NCI-H1092 (cell line): ENCODE measurements at places on chromosomes 16 and 17.

- DNase-seq: no peak
These were observed 543 bp downstream of the TXNDC11 start for GRCh38 chr16:11742093-11742535.

DNA sequence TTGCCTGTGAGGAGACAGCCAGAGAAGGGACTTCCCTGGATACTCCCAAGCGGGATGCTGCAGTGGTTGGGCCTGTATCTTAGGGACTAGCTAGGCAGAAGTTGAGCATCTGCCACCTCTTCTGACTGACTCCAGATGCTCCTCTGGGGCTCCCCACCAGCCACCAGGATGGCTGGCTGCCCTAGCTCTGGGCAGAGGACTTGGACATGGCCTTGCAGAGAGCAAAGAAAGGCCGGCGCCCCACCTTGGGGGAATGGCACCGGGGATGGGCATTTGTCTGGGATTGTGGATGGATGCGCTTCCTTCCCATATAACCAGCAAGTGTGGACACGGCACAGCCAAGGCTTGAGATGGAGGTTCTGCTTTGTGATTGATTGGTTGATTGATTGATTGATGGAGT, 69.0 kb downstream of the OR1D5 start:
- no peak for DNase-seq

DNA sequence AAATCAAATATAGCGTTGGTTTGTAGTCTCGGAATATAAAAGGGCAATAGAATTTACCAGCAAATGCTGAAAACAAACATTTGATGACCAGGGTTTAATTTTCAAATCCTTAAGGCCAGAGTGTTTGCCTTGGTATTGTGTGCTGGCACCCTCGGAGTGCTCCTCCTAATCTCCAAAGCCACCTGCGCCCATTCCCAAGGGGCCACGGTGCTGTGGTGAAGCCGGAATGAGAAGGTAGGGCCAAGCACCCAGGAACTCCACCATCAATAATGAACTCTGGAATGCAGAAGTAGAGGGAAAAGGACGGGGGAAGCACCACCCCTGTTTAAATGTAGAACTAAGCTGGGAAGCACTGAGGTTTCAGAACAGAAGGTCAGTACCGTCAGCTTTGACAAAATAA, 51.9 kb downstream of the COG7 start:
- no peak for DNase-seq

- DNase-seq: no peak
These were observed 52.9 kb downstream of the SNTB2 start for GRCh38 chr16:69239851-69240250.

- no peak for DNase-seq
These were observed 68.8 kb downstream of the GSG1L start for GRCh38 chr16:27994686-27995085.

DNA sequence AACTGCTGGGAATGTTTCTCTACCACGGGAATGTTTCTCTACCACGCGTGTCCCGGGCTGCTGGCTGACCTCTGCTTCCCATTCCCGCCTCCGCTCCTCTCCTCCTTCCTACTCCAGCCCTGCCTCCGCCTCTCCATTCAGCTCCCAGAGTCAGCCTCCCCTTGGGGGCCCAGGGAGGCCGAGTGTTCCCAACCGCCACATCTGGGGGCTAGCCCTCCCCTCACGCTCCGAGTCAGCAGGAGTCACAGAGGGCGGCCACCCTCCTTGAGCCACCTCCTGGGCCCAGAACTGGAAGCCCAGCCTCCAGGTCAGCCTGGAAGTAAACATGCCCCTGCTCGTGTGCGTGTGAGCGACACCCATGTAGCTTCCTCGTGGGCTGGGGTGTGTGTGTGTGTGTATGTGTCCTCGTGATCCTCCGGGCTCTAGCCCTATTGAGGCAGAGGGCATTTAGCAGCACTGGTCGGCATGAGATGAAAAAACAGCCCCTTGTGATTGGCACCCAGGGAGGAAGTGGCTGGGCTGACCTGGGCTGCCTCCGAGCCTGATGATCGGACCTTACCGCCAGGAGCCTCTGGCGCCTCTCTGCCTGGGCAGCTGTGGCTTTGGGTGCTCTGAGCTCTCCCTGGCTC, 7.3 kb downstream of the CYGB start:
- no peak for DNase-seq

- no peak for DNase-seq
These were observed 14.9 kb downstream of the IGFBP4 start for GRCh38 chr17:40457964-40458791.

DNA sequence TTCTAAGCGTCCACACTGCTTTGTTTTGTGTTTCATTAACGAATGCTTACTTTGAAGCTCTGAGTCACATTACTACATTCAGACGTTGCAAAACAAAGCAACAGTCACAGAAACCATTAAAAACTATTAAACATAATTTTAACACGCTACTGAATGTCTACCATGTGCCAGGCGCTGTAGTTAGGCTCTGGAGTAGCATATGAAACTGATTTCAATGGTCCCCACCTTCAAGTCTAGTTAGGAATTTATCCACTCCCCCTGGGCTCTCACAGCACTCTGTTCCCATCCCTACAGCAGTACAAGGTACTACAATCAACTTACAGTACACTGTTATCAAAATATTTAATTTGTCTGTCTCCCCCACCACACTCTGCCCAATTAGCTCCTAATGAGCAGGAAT, 631 bp downstream of the UTP6 start:
- DNase-seq: no peak

DNA sequence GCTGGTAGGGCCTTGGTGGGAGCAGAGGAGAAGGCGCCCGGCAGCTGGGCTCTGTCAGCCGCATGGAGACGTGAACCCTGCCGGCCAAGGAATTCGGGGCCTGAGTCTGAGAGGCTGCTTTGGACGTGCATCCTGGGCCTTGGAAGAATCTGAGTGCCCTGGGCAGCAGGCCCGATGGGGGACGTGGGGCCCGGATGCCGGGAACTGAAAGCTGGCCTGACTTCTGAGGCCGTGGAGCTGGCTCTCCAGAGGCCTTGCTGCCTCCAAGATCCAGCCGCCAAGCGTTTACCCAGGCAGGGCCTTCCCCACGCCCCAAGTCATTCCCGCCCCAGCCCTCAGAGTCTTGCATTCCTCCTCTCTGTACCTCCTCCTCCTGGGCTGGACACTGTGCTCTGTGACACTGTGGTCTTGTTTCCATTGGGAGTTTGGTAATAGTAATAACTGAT, 37.2 kb downstream of the NKD1 start:
- DNase-seq: no peak

DNA sequence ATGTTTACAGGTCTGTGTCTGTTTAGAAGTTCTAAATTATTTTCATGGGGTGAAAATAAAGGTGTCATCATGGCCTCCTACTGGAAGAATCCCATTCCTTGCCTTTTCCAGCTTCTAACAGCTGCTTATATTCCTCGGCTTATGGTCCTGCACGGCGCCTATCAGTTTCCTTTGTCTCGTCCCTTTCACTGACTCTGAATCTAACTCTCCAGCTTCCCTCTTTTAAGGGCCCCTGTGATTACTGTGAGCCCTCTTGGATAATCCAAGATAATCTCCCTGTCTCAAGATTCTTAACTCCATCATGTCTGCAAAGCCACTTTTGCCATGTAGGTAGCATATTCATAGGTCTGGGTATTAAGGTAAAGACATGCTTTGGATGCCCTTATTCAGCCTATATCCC, 441.0 kb upstream of the ERCC4 start:
- DNase-seq: no peak

DNA sequence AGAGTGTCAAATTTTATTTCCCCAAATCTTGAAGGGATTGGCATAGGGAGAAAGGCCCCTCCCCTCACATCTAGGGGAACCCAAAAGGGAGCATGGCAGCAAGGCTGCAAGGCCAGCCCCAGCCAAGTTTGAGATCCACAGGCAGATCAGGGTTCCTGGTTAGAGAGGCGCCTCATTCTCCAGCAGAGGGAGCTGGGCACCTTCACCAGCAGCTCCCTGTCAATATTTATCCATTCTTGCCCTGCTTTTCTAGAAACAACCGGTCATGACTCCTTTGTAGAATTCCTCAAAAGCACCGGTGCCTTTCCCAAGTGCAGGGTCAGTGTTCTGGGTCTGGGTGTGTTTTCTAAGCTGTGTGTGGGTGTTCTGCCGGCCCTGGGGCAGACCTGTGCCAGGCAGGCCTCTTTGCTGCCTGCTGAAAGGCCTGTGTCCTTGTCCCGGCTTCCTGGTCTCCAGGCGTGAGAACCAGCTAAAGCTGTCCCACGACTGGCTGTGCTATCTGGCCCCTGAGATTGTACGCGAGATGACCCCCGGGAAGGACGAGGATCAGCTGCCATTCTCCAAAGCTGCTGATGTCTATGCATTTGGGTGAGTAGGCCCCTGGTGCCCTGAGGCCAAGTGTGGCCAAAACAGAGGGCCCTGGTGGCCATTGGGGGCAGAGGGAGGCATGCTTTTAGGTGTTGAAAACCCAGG, 21.2 kb upstream of the LGALS9 start:
- no peak for DNase-seq

- no peak for DNase-seq
These were observed 415.0 kb downstream of the CA10 start for GRCh38 chr17:51743477-51743876.

DNA sequence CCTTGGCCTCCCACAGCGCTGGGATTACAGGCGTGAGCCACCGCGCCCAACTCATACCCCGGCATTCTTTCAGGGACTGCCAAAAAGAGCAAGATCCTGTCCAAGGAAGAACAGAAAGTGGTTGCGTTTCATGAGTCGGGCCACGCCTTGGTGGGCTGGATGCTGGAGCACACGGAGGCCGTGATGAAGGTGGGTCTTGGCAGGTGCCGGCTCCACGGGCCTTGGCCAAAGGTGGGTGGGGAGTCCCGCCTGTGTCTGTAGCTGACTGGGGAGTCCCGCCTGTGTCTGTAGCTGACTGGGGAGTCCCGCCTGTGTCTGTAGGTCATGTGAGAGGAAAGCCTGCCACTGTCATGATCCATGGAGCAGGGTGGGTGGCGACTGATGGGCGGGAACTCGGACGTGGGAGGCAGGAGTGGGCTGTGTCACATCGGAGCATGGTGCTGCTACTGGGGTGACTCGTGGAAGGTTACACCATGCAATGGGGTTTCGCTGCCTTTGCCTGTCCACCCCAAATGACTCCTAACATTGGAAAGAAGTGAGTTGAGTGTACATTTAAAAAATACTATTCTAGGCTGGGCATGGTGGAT, 10.0 kb upstream of the RPL13 start:
- no peak for DNase-seq

- DNase-seq: peak; percentile 74
These were observed 32.0 kb downstream of the KDM8 start for GRCh38 chr16:27235055-27235937.

- no peak for DNase-seq
These were observed 21.5 kb upstream of the NUDT7 start for GRCh38 chr16:77700846-77701245.

DNA sequence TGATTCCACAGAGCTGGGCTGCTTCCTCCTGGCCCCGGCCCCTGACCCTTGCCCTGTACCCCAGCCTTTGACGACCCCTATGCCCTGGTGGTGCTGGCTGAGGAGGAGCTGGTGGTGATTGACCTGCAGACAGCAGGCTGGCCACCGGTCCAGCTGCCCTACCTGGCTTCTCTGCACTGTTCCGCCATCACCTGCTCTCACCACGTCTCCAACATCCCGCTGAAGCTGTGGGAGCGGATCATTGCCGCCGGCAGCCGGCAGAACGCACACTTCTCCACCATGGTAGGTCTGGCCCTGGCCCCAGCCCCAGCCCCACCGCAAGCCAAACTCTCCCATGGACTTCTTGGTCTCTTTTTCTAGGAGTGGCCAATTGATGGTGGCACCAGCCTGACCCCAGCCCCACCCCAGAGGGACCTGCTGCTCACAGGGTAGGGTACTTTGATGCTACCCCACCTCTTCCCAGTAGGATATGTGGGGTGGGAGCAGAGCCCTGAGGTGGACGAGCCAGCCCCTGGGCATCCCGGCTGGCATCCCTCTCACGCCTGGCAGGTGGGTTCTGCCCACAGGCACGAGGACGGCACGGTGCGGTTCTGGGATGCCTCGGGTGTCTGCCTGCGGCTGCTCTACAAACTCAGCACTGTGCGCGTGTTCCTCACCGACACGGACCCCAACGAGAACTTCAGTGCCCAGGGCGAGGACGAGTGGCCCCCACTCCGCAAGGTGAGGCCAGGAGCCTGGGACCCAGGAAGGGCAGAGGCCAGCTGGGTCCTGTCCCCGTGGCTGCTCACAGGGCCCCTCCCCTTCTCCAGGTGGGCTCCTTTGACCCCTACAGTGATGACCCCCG, 19.0 kb upstream of the MYO15B start:
- DNase-seq: no peak

DNA sequence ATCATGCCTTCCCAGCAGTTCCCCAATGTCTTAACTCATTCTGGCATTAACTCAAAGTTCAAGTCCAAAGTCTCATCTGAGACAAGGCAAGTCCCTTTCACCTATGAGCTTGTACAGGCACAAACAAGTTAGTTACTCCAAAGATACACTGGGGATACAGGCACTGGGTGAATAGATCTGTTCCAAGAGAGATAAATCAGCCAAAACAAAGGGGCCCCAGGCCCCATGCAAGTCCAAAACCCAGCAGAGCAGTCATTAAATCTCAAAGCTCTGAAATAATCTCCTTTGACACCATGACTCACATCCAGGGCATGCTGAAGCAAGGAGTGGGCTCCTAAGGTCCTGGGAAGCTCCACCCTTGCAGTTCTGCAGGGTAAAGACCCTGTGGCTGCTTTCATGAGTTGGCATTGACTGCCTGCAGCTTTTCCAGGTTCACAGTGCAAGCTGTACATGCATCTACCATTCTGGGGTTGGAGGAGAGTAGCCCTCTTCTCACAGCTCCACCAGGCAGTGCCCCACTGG, 332.2 kb upstream of the KIF2B start:
- no peak for DNase-seq

DNA sequence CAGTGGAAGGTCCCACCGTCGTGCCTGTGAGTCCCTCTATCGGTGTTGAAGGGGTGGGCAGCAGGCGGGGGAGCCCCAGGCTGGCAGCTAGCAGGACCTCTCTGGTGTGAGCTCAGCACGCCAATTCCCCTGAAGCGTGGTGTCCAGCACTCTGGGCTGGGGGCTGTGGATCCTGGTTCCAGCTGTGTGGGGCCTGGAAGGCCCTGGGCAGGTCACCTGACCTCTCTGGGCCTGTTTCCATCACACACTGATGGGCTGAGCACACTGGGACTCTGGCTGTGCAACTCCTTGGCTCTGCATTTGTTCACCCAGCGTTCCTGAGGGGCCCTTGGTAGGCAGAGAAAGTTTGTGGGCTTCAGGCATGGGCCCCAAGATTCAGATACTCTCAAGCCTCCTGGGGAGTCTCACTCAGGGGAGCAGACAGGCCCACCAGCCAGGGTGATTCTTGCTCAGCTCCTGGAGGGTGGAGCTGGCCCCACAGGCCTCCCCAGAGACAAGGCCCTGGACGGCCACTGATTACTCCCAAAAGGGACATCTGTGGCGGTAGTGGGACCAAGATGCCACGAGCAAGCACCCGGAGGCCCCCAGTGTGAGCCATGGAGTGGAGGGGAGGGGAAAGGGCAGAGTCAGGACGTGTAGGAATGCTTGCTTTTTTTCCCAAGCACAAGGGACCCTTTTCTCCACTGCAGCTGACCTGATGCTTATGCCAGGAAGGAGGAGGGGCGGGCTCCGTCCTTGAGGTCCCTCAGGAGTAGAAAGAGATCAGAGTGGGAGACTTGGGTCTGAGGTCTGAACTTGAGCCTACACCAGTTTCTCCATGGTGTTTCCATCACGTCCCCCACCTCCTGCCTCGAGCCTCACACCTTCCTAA, 8.5 kb downstream of the SCGB1C2 start:
- DNase-seq: no peak

- no peak for DNase-seq
These were observed 660 bp upstream of the ATP2A1 start for GRCh38 chr16:28877655-28878000.

GRCh38 chr17:45293413-45294211, 23.2 kb downstream of the MAP3K14 start:
- no peak for DNase-seq

GRCh38 chr16:3158026-3158509, 23.2 kb downstream of the ZNF213 start:
- no peak for DNase-seq

GRCh38 chr17:79207960-79208359, 133.3 kb downstream of the ENGASE start:
- DNase-seq: no peak
